ENCODE measurements at places on chromosomes 7 and 10. TPM values are rescaled to one million over a fixed set of nuclear protein-coding genes. Genes with fewer than 3 reads are reported as not detected.
A peak's percentile ranks its signal among the peaks of the same experiment; 100 is the strongest.

DNA sequence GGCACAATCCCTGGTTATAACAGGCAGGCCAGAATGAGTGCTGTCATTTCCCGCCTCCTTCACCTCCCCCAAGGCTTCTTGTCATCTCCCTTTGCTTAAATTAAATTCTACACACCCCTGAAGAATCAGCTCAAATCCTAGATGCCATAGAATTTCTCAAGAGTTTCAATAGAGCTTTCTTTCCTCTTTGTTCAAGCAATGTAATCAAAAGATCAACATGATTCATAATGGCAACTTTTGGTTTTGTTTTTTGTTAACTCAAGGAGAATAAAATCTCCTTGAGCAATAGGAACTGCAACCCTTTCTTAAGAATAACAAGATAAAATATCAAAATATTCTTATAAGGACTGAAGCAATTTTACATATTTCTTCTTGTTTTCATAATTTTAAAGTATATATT lies 180.8 kb upstream of the CDK1 start:
- DNase-seq, result no peak

The SERPINE1 gene
- 11.3 TPM for total RNA-seq

DNA sequence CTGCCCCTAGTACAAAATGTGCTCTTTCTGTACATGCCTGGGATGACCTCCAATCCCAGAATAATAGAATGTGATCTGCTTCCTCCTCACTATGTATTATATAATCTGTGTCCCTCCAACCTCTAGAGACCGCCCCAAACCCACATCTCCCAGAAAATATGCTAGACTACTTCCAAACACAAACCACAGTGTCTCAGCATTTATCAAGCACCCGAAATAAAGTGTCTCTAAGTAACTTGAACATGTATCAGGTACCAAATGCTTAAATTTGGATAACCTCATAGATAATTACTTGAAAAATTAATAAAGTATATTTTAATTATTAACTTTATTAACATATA lies 16.1 kb downstream of the LYZL1 start:
- DNase-seq, result no peak

DNA sequence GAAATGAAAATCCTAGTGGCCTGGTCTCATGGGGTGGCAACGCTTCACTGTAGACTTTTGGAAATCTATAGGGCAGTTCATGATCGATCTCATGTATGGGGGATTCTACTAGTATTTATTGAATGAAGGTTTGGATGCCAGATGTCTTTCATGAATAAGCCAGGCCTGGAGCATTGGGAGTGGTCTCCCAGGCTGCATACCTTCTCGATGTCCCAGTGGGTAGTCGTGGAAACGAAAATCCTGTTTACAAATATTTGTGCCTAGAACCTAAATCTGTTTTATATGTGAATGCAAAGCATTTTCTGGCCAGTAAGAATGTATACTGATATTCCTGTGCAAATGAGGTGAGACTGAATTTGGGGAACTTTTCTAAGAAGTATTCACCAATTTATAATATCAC lies 105.0 kb upstream of the C1QL3 start:
- DNase-seq, result no peak

- DNase-seq, result no peak
Measured at GRCh38 chr10:2054728-2055127, 317.4 kb upstream of the ADARB2 start.

- DNase-seq, result no peak
Measured at GRCh38 chr7:50423860-50424259, 26.3 kb downstream of the FIGNL1 start.

GRCh38 chr7:133095119-133095671 lies 13.3 kb upstream of the CHCHD3 start:
- no peak for DNase-seq

GRCh38 chr10:59027975-59028655 lies 148.3 kb upstream of the PHYHIPL start:
- no peak for DNase-seq

DNA sequence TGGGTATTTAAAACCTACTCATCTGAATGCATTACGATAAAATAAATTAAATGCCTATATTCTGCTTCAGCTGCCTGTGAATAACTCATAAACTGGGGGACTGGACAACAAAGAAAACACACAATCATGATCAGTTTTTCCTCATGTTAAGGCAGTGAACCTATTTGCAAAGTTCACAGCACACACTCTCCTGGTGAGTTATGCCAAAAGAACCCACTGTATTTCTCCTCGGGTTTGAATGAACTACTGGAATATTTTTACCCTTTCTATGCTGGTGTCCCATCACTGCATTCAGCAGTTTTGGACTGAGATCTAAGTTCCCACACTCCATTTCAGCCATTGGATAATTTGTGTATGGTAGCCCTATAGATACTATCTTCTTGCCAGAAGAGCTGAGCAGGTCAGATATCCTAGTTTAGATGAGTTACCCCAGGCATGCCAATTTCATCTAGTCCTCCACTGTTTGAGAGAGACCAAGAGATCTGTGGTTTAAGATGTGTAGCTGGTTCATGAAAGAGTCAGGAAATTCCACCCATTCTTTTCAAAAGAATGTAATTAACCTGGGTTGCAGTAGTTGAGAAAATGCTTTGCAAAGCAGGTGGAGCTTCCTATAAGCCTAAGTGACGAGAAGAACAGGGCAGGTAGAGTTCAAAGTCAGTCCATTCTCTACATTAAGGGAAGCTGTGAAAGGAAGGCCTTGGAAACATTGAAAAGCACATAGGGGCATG lies 101.7 kb downstream of the PLXDC2 start:
- no peak for DNase-seq

DNA sequence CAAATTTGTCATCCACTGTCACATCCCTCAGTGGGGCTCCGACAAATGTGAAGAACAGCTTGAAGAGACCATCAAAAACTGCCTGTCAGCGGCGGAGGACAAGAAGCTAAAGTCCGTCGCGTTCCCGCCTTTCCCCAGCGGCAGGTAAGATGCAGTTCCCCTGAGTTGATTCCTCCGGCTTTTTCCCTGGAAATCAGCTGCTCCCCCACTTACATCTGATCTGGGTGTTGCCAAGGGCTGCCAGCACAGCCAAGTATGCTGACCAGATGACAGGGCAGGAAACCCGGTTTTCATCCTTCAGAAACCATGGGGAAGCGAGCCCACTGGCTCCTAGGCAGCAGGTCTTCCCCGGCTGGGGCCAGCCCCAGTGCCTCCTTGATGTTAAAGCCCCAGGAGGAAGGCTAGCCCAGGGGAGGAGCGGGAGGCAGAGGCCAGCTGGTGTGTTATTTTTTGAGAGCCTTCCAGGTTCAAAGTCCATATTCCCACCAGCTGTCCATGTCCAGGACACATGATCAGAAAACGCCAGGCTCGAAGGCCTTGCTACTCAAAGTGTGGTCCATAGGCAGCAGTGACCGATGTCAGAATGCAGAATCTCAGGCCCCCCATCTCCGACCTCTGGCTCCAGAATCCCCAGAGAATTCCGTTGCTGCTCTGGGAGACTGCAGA lies 23.4 kb downstream of the AIFM2 start:
- peak; percentile 47 for DNase-seq

The NPS gene
- total RNA-seq, result not detected

DNA sequence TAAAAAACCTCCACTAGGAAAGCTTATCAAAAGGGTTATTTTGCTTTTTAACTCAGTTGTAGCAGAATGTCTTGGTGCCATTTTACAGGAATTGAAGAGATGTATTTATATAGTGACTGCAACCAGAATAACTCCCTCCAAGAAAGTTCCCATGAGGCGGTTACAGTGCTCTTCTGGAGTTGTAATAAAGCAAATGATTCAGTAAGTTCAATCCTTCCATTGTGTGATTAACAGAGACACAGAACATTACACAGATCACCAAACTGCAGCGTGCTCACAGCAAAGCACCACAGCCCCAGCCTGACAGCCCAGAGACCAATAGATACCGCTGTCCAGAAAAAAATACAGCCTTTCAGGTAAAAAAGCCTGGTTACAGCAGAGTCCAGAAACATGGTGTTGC lies 21.9 kb upstream of the CABCOCO1 start:
- no peak for DNase-seq

GRCh38 chr10:96716390-96716789 lies 3.9 kb downstream of the PIK3AP1 start:
- no peak for DNase-seq

- no peak for DNase-seq
Measured at GRCh38 chr10:50968386-50969091, 83.1 kb upstream of the A1CF start.

DNA sequence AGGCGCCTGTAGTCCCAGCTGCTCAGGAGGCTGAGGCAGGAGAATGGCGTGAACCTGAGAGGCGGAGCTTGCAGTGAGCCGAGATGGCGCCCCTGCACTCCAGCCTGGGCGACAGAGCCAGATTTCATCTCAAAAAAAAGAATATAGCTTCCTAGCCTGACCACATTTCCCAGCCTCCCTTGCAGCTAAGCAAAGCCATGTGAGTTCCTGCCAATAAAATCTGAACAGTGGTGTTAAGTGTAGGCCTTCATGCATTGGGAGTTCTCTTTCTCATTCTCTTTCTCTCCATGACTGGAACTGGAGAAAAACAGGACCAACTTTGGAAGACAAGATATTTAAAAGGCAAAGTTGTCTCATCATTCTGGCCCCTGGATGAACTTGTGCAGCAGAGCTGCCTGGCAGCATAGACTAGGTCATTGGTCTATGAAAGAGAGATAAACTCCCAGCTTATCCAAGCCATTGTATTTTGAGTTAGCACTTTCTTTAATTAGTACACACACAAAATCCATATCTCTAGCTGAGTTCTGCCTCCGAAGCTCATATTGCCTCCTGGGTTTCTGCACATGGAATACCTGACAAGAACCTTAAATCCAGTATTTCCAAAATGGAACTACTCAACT lies 60.8 kb downstream of the TSPAN12 start:
- no peak for DNase-seq

The CALHM3 gene
- not detected for total RNA-seq

- DNase-seq, result no peak
Measured at GRCh38 chr10:9786101-9786500, 1231.6 kb upstream of the CELF2 start.

The ACSL5 gene
- 14.3 TPM for total RNA-seq

GRCh38 chr7:47670729-47671128 lies 88.8 kb upstream of the TNS3 start:
- DNase-seq, result peak; percentile 41

The NKX1-2 gene
- total RNA-seq, result not detected

GRCh38 chr10:80068270-80068669 lies 10.2 kb upstream of the TMEM254 start:
- no peak for DNase-seq

- no peak for DNase-seq
Measured at GRCh38 chr7:14071045-14071444, 81.6 kb upstream of the ETV1 start.

DNA sequence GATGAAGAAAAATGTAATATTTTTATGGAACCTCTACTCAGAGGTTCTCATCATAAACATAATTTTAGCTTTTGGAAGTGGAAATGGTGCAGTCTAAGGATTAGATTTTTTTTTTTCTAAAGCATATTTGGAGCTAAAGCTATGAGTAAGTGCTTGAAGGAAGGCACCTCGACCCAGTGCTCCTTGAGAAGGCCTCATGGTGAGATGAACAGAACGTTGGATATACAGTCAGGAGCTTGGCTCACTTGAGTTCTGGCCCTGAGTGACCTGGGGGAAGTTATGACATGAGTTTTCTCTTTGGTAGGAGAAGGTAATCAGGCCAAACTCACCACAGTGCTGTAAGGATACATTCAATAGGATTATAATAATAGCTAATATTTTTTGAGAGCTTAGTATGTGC lies 163.3 kb downstream of the JCAD start:
- no peak for DNase-seq

DNA sequence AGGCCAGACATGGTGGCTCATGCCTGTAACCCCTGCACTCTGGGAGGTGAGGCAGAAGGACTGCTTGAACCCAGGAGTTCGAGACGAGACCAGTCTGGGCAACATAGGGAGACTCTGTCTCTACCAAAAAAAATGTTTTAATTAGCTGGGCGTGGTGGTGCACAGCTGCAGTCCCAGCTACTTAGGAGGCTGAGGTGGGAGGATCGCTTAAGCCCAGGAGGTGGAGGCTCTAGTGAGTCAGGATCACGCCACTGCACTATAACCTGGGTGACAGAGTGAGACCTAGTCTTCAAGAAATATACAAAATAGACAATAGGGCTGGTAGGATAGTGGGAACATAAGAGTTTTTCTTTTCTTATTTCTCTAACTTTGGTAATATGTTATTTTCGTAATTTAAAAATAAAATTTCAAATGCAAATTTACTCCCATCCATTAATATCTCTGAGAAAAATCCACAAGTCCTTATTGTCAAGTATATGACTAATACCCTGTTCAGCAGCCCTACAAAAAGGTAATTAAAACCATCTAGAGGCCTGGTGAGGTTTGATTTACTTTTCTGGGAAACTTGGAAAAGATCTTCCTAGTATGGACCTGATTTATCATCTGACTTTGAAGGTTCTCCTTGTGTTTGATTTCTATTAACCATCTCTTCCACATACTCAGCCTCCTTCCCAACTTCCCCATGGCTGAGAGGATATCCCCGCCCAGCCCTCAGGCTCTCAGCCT lies 50.0 kb downstream of the CREB3L2 start:
- no peak for DNase-seq

The METTL27 gene
- total RNA-seq, result 0.87 TPM

DNA sequence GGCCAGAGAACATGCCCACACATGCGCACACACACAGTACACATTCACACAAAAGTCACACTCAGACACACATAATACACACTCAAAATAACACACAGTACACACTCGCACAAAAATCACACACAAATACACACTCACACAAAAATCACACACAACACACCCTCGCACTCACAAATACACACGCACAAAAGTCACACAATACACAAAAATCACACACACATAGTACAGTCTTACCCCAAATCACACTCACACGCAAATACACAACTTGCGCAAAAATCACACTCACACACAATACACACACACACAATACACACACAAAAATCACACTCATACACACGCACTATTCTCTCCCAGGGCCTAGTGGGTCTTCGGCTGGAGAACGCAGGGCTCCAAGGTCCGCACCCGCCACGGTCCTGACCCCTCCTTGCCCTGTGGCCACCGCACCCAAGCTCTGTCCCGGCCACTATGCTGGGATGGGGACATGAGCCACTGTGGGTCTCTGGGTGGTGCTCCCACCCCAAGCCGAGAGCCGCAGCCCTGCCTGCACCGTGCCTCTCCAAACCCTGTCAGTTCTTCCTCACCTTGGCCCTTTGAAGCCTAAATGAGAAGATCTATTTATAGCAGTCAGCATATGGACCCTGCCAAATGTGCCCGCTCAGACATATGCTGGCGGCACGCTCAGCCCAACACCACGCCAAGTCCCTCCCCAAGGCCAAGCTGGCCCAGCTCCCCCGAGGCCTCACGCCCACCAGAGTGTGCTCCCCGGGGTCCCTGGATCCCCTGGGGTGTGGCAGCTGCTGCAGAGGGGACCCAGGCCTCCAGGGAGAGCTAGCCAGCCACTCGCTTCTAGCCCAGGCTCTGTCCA lies 55.9 kb downstream of the ELFN1 start:
- no peak for DNase-seq

The CYP2C18 gene
- total RNA-seq, result 66.8 TPM

GRCh38 chr7:92635538-92635937 lies 45.3 kb upstream of the FAM133B start:
- no peak for DNase-seq

GRCh38 chr7:136655414-136655813 lies 213.0 kb upstream of the CHRM2 start:
- no peak for DNase-seq

- no peak for DNase-seq
Measured at GRCh38 chr7:95454438-95455045, 19.7 kb upstream of the PON2 start.

The NAPEPLD gene
- total RNA-seq, result 38.8 TPM
